PC-3 (cell line): ENCODE measurements at places on chromosomes 12 and 14. TPM values are rescaled to one million over a fixed set of nuclear protein-coding genes. Genes with fewer than 3 reads are reported as not detected.

Gene KCNC2
- not detected in 2 replicates for total RNA-seq

Gene TAS2R42
- not detected in 2 replicates for total RNA-seq

Gene FAM234B
- total RNA-seq, result 3.1 and 3.3 TPM in 2 replicates

Gene LRRC43
- 0.66 TPM in 1 of 2 replicates, not detected in the other for total RNA-seq

Gene PROX2
- total RNA-seq, result not detected in 2 replicates

Gene BCL11B
- 0.73 and 1.7 TPM in 2 replicates for total RNA-seq

Gene INHBC
- total RNA-seq, result not detected in 2 replicates

Gene CCDC60
- total RNA-seq, result not detected in 2 replicates

Gene SLCO1B1
- not detected in 2 replicates for total RNA-seq

Gene DHH
- 0.04 and 0.23 TPM in 2 replicates for total RNA-seq

Gene MANSC4
- 1.9 and 4.1 TPM in 2 replicates for total RNA-seq

Gene SVOP
- total RNA-seq, result not detected in 2 replicates

Gene KITLG
- total RNA-seq, result 8.4 and 14.9 TPM in 2 replicates

Gene SYNDIG1L
- total RNA-seq, result not detected in 2 replicates

Gene ENDOU
- not detected in 2 replicates for total RNA-seq

Gene KRT74
- not detected in 2 replicates for total RNA-seq

Gene SERPINA9
- not detected in 2 replicates for total RNA-seq

Gene RNF41
- 43.9 and 52.1 TPM in 2 replicates for total RNA-seq
